ENCODE measurements at places on chromosomes 1 and 21. TPM values are rescaled to one million over a fixed set of nuclear protein-coding genes. Genes with fewer than 3 reads are reported as not detected.
A peak's percentile ranks its signal among the peaks of the same experiment; 100 is the strongest.

- no peak for DNase-seq
Measured at GRCh38 chr1:21457654-21458053, 17.7 kb downstream of the NBPF3 start.

GRCh38 chr1:61152066-61152465 is 69.7 kb downstream of the NFIA start:
- no peak for DNase-seq

GRCh38 chr1:56617141-56617540 is 28.0 kb upstream of the PRKAA2 start:
- DNase-seq = no peak

- no peak for DNase-seq
Measured at GRCh38 chr1:21497466-21498061, 11.7 kb upstream of the ALPL start.

DNA sequence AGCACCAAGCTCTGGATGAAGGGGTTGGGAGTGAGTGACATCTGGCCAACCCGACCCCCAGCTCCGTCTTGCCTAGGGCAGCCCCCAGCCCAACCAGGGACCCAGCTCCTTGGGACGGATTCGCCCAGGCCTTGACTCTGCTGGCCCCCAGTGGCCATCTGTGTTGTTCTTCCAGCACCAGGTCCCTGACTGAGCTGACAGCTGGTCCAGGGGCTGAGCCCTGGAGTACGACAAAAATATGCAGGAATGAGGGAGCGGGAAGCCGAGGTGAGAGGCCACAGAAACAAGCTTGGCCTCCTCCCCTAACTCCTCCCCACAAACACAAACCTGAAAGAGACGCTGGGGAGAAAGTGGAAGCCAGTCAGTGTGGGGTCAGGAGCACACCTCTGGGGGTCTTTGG is 55.0 kb upstream of the PAX7 start:
- peak; percentile 18 for DNase-seq

GRCh38 chr1:56320464-56321149 is 258.8 kb downstream of the PLPP3 start:
- DNase-seq = no peak

GRCh38 chr1:172423336-172423735 is 2.9 kb downstream of the C1orf105 start:
- DNase-seq = no peak

GRCh38 chr1:14120895-14121294 is 420.9 kb downstream of the PRDM2 start:
- DNase-seq = no peak

GRCh38 chr21:23960769-23961168 is 1646.5 kb downstream of the MRPL39 start:
- DNase-seq = no peak

GRCh38 chr1:228373681-228374571 is 32.7 kb downstream of the TRIM11 start:
- no peak for DNase-seq

- no peak for DNase-seq
Measured at GRCh38 chr1:208133355-208133754, 110.8 kb downstream of the PLXNA2 start.

DNA sequence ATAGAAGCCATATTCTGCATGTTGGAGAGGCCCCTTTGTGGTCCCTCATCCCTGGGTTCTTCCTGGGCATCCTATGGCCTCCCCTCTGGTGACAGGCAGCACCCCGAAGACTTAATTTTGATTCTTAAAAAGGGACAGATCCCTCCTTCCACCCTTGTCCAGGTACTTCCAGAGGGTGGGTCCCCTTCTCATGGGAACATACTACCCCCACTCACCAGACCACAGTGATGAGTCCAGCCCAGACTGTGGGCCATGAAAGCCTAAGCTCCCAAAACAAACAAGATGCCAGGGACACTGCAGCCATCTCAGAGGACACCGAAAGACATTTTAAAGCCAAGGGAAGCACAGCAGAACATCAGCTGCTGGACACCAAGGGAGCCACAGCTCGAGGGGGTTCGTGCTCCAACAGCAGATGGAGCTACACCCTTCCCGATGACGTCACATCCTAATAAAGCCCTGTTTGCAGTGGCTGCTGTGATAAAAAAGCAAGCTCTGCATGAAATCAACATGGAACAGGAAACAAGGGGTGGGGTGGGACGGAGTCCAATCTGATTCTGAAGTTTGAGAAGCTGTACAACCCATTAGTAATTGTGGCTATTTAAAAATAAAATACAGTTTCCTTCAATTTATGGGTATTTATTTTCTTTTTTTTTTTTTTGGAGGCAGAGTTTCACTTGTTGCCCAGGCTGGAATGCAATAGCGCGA is 32.4 kb downstream of the GNB1 start:
- peak; percentile 98 for DNase-seq

CFHR3 gene
- not detected for total RNA-seq

B3GALT2 gene
- total RNA-seq = not detected

CELF3 gene
- not detected for total RNA-seq

AADACL4 gene
- total RNA-seq = not detected

TRPM2 gene
- not detected for total RNA-seq

PDE4B gene
- total RNA-seq = 69.8 TPM

VWA5B1 gene
- total RNA-seq = not detected
